Naive thymus-derived CD8-positive, alpha-beta T cell (primary cell): ENCODE measurements at places on chromosomes 5 and 9. TPM values are rescaled to one million over a fixed set of nuclear protein-coding genes. Genes with fewer than 3 reads are reported as not detected.
A peak's percentile ranks its signal among the peaks of the same experiment; 100 is the strongest.

The LCN9 gene
- total RNA-seq: not detected

The IL4 gene
- total RNA-seq: not detected

The SRA1 gene
- 28.3 TPM for total RNA-seq

The ARL10 gene
- 15.0 TPM for total RNA-seq

The SLC2A6 gene
- 8.4 TPM for total RNA-seq

The CDO1 gene
- not detected for total RNA-seq

The SLC6A19 gene
- total RNA-seq: not detected

The SAPCD2 gene
- 0.27 TPM for total RNA-seq

The HAPLN1 gene
- total RNA-seq: not detected

DNA sequence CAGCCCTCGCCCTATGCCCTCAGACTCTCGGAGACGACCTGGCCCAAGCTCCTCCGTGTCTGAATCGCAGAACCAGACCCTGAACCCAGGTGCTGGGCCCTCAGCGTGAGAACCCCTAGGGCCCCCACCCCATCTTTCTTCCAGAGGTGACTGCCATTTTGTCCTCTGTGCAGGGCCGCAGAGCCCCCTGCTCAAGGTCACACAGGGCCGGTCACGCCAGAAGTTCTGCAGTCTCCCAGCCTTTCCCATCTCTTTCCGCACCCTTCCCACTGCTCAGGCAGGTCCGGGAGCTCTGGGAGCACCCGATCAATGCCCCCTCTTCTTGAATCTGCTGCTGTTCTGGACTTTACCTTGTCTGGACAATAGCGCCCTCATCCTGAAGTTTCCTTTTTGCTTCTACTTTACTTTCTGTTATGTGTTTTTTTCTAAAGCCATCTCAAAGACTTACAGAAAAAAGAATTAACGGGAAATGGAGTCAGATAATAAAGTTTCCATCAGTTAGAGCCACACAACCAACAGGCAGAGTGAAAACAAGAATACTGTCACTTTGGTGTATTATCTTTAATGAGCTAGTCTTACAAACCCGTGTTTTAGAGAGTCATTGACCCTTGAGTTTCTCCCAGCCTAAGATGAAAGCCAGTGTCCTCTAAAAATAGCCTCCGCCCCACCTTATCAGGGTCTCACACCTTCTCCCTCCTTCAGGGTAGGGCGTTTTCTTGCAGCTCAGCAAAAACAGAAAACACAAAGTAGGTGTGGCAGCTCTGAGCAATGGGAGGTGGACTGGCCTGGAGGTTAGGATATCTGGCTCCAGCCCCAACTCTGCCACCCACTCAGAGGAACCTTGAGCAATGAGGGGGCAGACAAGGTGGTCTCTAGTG lies 1.8 kb downstream of the TMOD1 start:
- H3K4me3 ChIP-seq: peak overlapping the region; percentile 81
- H3K36me3 ChIP-seq: no peaks in the 10 kb centered on the region
- H3K27ac ChIP-seq: no peak overlapping the region
- DNase-seq: no peak

- H3K4me3 ChIP-seq: no peak overlapping the region
- DNase-seq: no peak
- H3K27me3 ChIP-seq: no peaks in the 10 kb centered on the region
- no peaks in the 10 kb centered on the region for H3K36me3 ChIP-seq
- no peaks in the 10 kb centered on the region for H3K4me1 ChIP-seq
- no peak overlapping the region for H3K27ac ChIP-seq
These were observed 212.1 kb upstream of the NUDT12 start for GRCh38 chr5:103774721-103775120.

- peaks cover 3% of the 10 kb centered on the region for H3K27me3 ChIP-seq
- peak overlapping the region; percentile 64 for H3K27ac ChIP-seq
- H3K4me1 ChIP-seq: peaks cover 24% of the 10 kb centered on the region
- H3K36me3 ChIP-seq: peaks cover 2% of the 10 kb centered on the region
- H3K4me3 ChIP-seq: peak overlapping the region; percentile 93
These were observed 335 bp downstream of the GALNT12 start for GRCh38 chr9:98807814-98808195.

DNA sequence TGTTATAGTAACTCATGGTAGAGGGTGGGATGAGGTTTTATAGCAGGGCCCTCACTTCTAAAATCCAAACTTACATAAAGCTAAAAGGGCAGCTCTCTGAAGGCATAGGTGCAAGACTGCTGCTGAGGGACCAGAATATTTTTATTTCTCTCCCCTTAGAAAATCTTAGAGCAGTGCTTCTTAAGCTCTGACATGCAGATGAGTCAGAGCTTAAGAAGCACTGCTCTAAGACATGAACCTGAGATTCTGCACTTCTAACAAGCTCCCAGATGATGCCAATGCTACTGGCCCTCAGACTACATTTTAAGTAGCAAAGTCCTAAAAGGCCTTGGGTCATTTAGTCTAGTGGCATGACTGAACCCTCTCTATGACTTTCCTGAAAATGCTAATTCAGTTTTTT lies 97.6 kb upstream of the SPRY4 start:
- no peak for DNase-seq
- H3K36me3 ChIP-seq: peaks cover 2% of the 10 kb centered on the region
- no peaks in the 10 kb centered on the region for H3K27me3 ChIP-seq
- peaks cover 63% of the 10 kb centered on the region for H3K4me1 ChIP-seq
- no peak overlapping the region for H3K4me3 ChIP-seq

GRCh38 chr5:110053205-110053604 lies 363.5 kb downstream of the MAN2A1 start:
- H3K36me3 ChIP-seq: no peaks in the 10 kb centered on the region
- peaks cover 49% of the 10 kb centered on the region for H3K4me1 ChIP-seq
- H3K27me3 ChIP-seq: no peaks in the 10 kb centered on the region
- H3K4me3 ChIP-seq: peak overlapping the region; percentile 66

GRCh38 chr9:93673839-93674334 lies 97.5 kb downstream of the PHF2 start:
- H3K27me3 ChIP-seq: no peaks in the 10 kb centered on the region
- H3K4me1 ChIP-seq: peaks cover 5% of the 10 kb centered on the region
- peaks cover 23% of the 10 kb centered on the region for H3K36me3 ChIP-seq
- H3K4me3 ChIP-seq: no peak overlapping the region
- no peak for DNase-seq
- no peak overlapping the region for H3K27ac ChIP-seq

DNA sequence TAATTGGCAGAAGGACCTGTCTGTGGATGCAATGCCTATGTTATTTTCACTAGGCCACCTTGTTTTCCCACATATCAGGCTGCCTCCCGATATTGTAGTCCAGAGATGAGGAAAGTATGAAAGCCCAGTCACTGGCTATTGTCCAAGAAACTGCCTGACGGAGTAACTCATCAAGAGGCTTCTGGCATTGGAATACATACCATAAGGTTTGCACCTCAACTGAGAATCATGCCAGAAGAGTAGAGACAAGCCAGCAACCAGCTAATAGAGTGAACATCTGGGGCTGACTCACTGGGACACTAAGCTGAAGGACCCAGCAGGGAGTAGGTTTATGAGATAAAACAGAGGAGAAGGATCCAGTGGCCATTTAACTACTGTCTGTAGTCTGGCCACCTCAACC lies 137.2 kb upstream of the FST start:
- H3K4me1 ChIP-seq: no peaks in the 10 kb centered on the region
- H3K4me3 ChIP-seq: no peak overlapping the region
- H3K36me3 ChIP-seq: no peaks in the 10 kb centered on the region
- H3K27ac ChIP-seq: no peak overlapping the region
- peaks cover 8% of the 10 kb centered on the region for H3K27me3 ChIP-seq
- DNase-seq: no peak

GRCh38 chr9:99445920-99446319 lies 223.8 kb downstream of the SEC61B start:
- H3K27ac ChIP-seq: no peak overlapping the region
- no peak for DNase-seq
- no peak overlapping the region for H3K4me3 ChIP-seq
- no peaks in the 10 kb centered on the region for H3K4me1 ChIP-seq

- no peaks in the 10 kb centered on the region for H3K36me3 ChIP-seq
- no peaks in the 10 kb centered on the region for H3K4me1 ChIP-seq
- DNase-seq: no peak
- H3K4me3 ChIP-seq: no peak overlapping the region
- H3K27ac ChIP-seq: no peak overlapping the region
These were observed 292.4 kb downstream of the ZNF608 start for GRCh38 chr5:124454081-124454480.

GRCh38 chr9:96080364-96080763 lies 204.9 kb downstream of the ERCC6L2 start:
- no peak overlapping the region for H3K27ac ChIP-seq
- DNase-seq: no peak
- no peaks in the 10 kb centered on the region for H3K36me3 ChIP-seq
- no peak overlapping the region for H3K4me3 ChIP-seq
- H3K4me1 ChIP-seq: peaks cover 4% of the 10 kb centered on the region

DNA sequence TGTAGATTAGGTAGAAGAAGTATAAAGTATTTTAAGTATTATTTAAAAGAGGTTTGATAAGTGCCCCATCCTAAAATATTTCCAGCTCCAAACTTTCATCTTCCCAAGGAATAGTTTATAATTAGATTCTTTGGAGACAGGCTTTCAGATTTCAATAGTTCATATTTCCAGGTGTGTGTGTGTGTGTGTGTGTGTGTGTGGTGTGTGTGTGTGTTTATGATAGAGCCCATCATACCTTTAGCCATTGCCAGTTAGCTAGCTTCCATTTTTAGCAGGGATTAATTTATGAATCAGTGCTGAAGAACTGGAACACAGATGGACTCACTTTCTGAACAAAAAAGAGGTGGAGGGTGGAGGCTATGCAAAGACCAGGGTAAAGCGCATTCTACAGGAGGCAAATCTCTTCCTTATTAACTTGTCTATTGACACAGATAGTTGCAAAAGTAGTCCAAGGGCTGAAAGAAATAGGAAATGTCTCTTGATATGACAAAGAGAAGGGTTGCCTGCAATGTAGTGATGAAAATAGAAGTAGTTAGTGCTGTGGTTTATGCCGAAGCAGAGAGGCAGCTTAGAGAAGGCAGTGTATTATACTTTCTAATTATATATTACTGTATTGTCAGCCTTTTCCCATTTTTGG lies 301.1 kb downstream of the MAN2A1 start:
- H3K36me3 ChIP-seq: peaks cover 3% of the 10 kb centered on the region
- no peak for DNase-seq
- H3K27ac ChIP-seq: no peak overlapping the region
- H3K4me1 ChIP-seq: peaks cover 3% of the 10 kb centered on the region
- H3K27me3 ChIP-seq: no peaks in the 10 kb centered on the region
- no peak overlapping the region for H3K4me3 ChIP-seq

GRCh38 chr5:157570531-157571200 lies 4.9 kb downstream of the ADAM19 start:
- no peak overlapping the region for H3K27ac ChIP-seq
- peaks cover 69% of the 10 kb centered on the region for H3K4me1 ChIP-seq
- no peaks in the 10 kb centered on the region for H3K36me3 ChIP-seq

GRCh38 chr9:8241201-8241600 lies 441.6 kb upstream of the DMAC1 start:
- DNase-seq: no peak
- no peaks in the 10 kb centered on the region for H3K4me1 ChIP-seq
- H3K36me3 ChIP-seq: no peaks in the 10 kb centered on the region
- no peak overlapping the region for H3K4me3 ChIP-seq
- no peak overlapping the region for H3K27ac ChIP-seq
- peaks cover 4% of the 10 kb centered on the region for H3K27me3 ChIP-seq

GRCh38 chr5:132457371-132458225 lies 33.0 kb downstream of the IRF1 start:
- peak overlapping the region; percentile 96 for H3K27ac ChIP-seq
- no peaks in the 10 kb centered on the region for H3K27me3 ChIP-seq
- DNase-seq: peak; percentile 71
- peak overlapping the region; percentile 85 for H3K4me3 ChIP-seq
- H3K36me3 ChIP-seq: peaks cover 9% of the 10 kb centered on the region
- H3K4me1 ChIP-seq: peaks cover 56% of the 10 kb centered on the region
